ENCODE measurements at places on chromosomes 13 and 19.

DNA sequence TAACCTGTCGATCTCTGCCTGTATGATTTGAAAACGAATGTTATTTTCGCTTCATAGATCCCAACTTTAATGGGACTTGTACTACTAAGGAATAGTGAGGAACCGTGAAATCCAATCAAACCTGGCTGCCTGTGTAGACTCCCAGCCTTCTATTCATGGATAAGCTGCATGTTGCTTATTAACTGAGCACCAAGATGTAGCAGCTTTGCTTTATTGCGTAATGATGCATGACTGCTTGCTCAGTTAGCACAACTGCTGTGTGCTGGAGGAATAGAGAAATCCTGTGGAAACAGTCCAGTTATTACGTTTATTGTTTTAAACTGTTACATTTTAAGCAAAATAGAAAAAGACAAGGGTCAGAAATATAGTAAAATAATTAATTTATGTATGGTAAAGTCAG, 108.2 kb downstream of the SHISA2 start:
- DNase-seq: no peak

- no peak for DNase-seq
Measured at GRCh38 chr13:65660731-65661130, 1569.4 kb downstream of the PCDH9 start.

DNA sequence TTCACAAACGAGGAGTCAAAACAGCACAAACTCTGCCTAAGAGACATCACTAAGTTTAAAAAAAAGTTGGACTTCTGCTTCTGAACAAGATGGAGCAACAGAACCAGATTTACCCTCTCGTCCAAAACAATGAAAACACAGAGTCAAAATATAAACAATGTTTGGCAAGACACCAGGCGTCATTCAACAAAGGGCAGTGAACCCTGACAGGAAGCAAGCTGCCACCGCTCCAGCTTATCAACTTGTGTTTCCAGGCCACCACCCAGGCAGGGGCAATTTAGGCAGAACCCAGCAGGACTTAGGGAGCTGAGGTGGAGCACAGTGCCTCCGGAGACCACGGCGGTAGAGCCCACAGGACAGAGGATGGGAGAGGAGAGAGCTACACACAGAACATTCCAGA, 8.6 kb upstream of the NAPA start:
- no peak for DNase-seq

DNA sequence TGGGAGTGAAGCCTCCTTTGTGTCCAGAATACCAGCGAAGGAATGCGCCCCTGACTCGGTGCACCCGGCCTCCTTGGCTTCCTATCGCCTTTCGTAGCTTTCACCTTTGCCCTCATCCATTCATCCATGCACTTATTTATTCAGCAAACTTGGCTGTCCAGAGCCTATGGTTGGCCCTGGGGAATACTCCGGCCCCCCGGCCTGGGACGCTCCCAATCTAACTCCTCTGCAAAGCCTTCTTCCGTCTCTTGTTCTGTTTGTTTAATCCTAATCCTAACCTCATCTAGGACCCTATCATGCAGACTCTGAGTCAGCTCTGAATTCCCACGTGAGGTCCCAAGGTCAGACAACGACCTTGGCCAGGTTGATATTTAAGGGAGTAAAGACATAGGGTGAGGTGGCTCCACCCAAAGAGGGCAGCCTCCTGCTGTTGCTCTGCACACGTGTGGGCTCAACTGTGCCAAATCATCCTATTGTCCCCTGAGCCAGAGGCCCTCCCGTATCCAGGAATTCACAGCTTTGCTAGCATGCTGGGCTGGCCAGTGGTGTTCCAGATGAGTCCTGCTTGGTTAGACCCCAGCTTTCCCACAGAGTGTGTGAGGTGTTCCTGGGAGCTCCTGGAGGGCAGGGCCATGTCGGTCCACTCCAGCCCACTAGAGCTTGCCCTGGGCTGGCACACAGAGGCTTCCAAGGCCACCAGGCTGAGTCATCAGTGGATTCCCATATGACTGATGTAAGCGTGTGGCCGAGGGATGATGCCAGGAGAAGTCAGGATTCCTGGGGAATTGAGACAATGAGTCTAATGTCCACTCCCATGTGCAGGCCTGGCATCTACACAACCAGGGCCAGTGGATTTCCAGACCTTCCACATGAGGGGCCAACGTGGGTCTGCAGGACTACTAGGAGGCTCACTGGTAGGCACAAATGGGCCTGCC, 6.5 kb upstream of the CCNE1 start:
- DNase-seq: no peak

GRCh38 chr13:74287724-74288169, 153.5 kb upstream of the KLF12 start:
- DNase-seq: no peak

DNA sequence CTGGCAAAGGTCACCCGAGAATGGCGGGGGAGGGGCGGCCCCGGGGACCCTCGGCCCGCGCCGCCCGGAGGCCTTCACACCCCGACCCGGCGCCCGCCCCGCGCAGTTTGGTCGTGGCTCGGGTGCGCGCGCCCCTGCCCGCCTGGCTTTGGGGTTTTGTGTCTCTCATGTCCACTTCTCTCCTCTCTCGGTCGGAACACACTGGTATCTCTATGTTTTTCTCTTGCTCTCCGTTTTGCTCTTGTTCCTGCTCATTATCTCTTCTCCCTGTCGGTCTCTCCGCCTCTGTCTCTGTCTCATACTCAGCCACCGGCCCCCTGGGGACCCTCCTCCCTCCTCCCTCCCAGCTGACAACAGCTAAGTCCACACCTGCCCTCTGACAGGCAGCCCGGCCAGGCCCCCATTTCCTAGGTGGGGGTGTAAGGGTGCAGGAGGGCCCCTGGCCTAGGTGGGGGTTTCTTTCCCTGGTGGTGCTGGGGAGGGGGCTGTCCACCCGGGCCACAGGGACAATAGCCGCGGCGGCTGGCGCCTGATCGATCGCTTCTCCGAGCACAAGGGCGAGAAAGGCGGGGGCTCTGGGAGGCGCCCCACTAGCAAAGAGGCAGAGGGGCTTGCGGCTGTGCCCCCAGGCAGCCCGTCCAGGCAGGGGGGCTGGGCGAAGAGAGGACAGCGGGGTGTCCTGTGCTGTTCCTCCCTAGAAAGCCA, 2.3 kb downstream of the ONECUT3 start:
- DNase-seq: no peak

DNA sequence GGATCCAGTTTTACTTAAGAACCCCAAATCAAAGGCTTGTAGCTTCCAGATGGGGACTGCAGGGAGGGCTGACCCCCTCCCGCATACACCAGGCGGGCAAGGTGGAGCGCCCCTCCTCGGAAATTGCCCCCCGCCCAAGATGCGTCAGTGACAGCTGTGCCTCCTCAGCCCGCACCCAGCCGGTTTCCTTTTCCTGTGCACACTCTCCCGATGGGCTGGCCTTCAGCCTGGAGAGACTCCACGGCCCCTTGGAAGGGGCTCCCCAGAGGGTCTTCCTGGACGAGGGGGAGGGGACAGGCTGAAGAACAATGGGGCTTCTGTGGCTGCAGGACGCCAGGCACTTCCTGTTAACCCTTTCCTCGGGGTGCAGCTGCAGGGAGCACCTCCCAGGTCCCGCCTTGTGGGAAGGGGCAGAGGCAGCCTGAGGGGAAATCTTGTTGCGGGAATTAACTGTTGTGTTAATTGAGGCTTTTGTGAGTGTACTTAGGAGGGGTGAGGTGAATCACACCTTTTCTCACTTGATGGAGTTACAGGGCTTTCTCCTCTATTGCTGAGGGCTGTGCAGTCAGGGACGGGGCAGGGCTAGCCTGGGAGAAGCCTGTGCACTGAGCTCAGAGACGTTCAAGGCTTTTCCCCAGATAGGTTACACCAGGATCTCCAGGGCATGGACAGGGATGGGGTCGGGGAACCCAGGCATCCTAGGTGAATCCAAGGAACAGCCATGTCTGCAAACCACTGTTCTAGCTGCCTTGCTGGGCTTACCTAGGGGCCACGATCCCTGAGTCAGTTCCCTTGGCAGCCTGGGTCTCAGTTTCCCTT, 14.3 kb downstream of the IER2 start:
- no peak for DNase-seq

- DNase-seq: no peak
Measured at GRCh38 chr13:60790620-60791019, 393.6 kb downstream of the TDRD3 start.

DNA sequence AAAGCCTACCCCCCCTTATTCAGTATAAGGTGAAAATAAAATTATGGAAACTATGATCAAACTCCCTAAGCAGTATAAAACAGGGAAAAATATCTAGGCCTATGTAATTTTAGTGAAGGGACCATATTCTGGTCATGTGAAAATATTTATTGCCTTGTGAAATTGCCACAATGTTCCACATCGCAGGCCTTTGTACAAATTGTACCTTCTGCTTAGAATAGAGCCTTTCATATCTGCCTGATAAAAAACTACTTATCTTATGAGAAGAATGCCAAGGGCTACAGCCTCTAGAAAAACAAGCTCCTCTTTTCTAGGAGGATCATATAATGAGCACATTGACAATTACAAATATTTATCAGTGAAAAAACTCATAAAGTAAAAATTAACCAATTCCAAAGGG, 1280.0 kb downstream of the EFNB2 start:
- DNase-seq: no peak

- DNase-seq: no peak
Measured at GRCh38 chr13:77749344-77749880, 51.9 kb downstream of the SLAIN1 start.

- no peak for DNase-seq
Measured at GRCh38 chr13:100214886-100215285, 126.0 kb downstream of the PCCA start.

DNA sequence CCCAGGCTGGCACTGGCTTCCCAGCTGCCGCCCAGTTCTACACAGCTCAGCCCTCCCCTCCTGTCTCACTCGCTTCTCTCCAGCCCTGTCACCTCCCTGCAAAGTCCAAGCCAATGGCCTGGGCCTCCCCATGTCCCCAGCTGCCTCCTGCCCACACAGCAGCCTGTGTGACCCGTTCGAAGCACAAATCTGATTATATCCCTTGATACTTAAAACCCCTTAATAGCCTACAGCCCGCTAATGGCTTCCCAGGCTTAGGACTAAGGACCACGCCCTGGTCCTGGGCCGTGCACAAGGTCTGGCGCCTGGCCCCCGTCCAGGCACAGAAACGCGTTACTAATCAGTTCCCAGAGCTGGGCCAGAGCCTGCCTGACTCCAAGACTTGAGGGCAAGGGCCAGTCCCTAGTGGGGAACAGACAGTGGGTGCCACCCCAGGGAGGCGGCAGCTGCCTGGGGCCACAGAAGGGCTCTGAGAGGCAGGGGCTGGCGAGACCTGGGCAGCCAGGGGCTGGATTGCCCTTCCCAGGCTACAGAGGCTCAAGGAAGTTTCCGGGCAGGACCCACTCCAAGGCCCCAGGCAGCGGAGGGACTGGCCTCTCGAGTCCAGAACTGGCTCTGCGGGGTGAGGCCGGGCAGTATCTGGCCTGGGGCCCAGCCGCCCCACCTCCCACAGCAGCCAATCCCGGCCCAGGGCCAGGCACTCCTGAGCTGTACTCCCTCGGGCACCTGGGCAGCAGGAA, 10.4 kb downstream of the XAB2 start:
- no peak for DNase-seq

- DNase-seq: no peak
Measured at GRCh38 chr13:70253834-70254233, 145.6 kb upstream of the KLHL1 start.

DNA sequence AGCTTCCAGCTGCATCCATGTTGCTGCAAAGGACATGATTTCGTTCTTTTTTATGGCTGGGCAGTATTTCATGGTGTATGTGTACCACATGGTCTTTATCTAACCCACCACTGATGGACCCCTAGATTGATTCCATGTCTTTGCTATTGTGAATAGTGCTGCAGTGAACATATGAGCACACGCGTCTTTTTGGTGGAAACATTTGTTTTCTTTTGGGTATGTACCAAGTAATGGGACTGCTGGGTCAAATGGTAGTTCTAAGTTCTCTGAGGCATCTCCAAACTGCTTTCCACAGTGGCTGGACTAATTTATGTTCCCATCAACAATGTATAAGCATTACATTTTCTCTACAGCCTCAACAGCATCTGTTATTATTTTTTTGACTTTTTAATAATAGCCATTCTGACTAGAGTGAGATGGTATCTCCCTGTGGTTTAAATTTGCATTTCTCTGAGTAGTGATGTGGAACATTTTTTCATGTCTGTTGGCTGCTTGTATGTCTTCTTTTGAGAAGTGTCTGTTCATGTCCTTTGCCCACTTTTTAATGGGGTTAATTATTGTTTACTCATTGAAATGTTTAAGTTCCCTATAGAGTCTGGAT, 6.8 kb upstream of the UBE2L5 start:
- DNase-seq: no peak

GRCh38 chr19:46254776-46255175, 25.2 kb downstream of the IGFL1 start:
- no peak for DNase-seq

- DNase-seq: no peak
Measured at GRCh38 chr19:7010722-7011593, 10.3 kb downstream of the MBD3L2B start.

- DNase-seq: no peak
Measured at GRCh38 chr13:30332456-30333143, 25.2 kb upstream of the KATNAL1 start.

DNA sequence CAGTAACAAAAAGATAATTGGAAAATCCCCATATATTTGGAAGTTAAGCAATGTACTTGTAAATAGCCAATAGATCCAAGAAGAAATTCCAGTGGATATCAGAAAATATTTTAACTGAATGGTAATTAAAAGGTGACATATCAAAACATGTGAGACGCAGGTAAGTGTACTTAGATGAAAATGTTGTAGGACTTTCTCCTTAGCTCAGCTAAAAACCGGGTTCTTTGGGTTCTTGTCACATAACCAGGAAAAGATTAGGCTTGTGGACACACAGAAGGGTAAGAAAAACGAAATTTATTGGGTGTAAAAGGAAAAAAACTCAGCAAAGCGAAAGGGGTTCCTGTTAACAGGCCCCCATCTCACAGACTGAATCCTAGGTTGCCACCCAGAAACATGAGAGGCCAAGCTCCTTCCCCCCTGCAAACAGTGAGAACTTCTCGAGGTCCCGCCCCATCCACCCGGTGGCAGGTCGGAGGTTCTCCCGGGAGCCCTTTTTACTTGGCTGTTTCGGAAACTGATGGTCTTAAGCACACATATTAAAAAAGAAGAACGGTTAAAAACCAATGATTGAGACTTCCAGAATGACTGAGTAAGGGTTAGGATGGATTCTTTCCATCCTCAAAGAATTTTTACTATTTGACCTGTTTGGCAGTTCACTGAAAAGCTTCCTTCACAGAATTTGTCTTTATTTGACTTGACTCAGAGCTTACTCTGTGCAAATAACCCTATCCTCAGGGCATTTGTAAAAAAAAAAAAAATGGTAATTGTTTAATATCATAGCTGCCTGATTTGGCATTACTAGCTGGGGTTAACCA, 3.1 kb upstream of the CCDC70 start:
- no peak for DNase-seq

DNA sequence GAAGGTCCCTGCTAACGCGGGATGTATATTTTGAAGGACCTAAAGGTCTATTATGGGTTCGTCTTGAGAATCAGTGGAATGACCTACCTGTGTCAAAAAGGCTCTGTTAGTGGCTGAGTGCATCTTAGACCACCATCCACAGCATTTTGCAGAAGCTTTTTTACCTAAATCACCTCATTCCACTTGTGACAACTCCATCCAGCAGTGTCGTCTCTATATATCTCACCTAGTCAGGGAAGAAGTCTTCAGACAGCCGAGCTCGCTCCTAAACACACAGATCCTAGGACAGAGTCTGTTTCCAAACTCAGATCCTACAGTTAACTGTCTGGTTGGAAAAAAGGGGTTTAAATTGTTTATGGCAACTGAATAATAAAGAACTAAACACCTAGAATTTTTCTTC, 33.7 kb downstream of the COL4A1 start:
- DNase-seq: no peak

- DNase-seq: no peak
Measured at GRCh38 chr19:39032063-39032918, at the start of gene FBXO27. Gene FBXO27, minus strand, starts transcription at chr19:39032549. Its CDS starts 322 bp downstream, at chr19:39032227.
